ENCODE measurements at places on chromosomes 13 and 19.

- DNase-seq, result peak; percentile 97
Observed at GRCh38 chr13:97223711-97224541, 1.8 kb downstream of the MBNL2 start.

GRCh38 chr13:94765814-94766213, 53.5 kb upstream of the SOX21 start:
- DNase-seq, result no peak

DNA sequence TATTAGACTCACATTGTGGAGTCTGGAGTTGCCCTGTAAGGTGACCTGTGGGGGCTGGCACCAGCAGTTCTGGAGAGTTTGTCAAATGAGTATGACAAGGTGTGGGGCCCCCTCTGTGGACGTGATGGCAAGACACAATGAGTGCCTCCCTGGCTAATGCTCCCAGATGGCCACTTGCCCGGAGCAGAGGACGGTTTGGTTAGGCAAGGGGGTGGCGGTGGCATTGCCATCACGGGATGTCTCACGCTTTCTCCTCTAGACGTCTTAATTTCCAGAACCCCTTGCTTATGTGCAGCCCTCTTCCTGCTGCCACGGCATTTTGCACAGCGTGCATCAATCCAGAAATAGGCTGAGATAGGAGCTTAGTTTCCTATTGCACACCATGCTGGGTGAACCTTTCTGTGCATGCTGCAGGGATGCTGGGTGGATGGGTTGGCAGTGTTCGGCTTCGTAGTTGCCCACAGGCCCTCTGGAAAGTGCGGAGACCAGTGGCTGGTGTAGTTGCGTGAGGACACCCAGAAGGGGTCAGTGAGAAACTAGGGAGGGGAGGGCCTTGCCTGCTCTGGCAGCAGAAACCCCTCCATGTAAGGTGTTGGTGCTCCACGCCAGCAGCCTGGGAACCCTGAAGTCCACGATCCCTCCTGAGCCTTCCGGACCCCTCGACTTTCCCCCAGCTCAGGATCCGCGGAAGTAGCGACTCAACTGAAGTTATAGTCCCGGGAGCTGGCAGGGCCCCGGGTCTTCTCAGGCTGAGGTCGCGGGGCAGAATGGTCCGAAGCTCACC, 18.1 kb upstream of the LRP3 start:
- DNase-seq, result peak; percentile 43

GRCh38 chr13:79282976-79283375, 123.1 kb downstream of the RBM26 start:
- no peak for DNase-seq

- DNase-seq, result no peak
Observed at GRCh38 chr19:39941615-39942365, 7.4 kb upstream of the FCGBP start.

GRCh38 chr13:90577726-90578125, 769.8 kb upstream of the MIR17HG start:
- DNase-seq, result no peak

- no peak for DNase-seq
Observed at GRCh38 chr13:74299721-74300120, 165.5 kb upstream of the KLF12 start.

- DNase-seq, result no peak
Observed at GRCh38 chr13:64672751-64673150, 2557.4 kb downstream of the PCDH9 start.

DNA sequence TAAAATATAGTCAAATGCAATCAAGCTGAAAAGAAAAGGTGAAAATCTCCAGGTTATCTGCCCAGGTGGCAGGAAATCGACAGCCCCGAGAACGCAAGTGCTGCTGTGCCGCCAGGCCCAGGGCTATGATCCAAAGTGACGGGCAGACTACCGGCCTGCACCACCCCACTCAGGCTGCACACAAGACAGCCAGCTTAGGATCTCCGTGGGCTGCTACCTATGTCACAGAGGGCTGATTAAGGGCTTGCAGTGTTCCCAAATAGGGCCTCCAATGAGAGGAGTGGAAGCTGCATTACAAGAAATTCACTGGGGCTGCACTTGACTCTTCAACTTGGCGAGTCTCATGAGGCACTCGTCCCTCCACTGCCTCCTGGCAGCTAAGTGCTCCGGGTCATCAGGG, 121.8 kb downstream of the CRYL1 start:
- no peak for DNase-seq

All from fibroblast of the aortic adventitia (primary cell).